ENCODE measurements at places on chromosomes 4 and X.
A peak's percentile ranks its signal among the peaks of the same experiment; 100 is the strongest.

GRCh38 chrX:12986886-12987285, 12.0 kb downstream of the TMSB4X start:
- no peak for DNase-seq

- no peak for DNase-seq
These were observed 2451.8 kb downstream of the PCDH7 start for GRCh38 chr4:33171873-33172525.

DNA sequence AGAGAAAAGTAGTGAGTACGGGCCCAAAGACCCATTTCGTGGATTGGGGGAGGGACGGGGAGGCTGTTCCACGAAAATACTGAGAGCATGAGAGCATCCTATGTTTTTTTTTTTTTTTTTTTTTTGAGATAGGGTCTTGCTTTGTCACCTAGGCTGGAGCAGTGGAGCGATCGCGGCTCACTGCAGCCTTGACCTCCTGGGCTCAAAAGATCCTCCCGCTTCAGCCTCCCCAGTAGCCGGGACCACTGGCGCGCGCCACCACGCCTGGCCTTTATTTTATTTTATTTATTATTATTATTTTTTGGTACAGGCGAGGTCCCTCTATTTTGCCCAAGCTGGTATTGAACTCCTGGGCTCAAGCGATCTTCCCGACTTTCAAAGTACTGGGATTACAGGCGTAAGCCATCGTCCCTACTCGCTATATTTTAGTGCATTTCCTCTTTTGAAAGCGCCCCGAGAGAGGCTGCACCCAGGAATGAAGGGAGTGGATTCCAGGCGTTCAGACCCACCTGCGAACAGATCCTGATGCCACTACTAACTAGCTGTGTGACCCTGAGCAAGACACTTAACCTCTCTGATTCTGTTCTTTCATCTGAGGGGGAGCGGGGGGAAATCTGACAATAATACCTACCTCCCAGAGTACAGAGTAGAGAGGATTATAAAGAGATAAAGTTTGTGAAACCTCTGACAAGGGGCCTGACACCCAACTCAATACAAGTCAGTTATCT, 5.4 kb upstream of the MSX1 start:
- DNase-seq, result no peak

DNA sequence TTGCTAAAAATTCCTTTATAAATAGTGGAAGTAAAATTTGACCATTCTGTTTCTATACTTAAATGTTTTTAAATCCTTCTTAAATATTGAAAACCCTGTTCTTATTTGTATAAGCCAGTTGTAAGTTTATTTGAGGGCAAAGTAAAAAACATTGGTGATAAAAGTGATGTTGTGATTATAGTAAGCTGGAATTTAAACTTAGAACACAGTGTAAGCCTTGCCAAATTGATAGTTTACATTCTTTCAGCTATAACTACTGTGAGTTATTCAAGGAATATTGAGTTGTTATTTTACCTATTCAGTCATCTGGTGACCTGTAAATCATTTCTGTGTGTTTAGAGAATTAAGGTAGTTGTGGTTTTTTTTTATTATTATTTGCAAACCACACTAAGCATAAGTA, 9.6 kb downstream of the YY2 start:
- no peak for DNase-seq

GRCh38 chr4:85153221-85153620, 186.7 kb upstream of the WDFY3 start:
- DNase-seq, result no peak

GRCh38 chrX:132665676-132666075, 176.8 kb upstream of the MBNL3 start:
- DNase-seq, result no peak

GRCh38 chr4:105345358-105345757, 128.5 kb downstream of the PPA2 start:
- no peak for DNase-seq

DNA sequence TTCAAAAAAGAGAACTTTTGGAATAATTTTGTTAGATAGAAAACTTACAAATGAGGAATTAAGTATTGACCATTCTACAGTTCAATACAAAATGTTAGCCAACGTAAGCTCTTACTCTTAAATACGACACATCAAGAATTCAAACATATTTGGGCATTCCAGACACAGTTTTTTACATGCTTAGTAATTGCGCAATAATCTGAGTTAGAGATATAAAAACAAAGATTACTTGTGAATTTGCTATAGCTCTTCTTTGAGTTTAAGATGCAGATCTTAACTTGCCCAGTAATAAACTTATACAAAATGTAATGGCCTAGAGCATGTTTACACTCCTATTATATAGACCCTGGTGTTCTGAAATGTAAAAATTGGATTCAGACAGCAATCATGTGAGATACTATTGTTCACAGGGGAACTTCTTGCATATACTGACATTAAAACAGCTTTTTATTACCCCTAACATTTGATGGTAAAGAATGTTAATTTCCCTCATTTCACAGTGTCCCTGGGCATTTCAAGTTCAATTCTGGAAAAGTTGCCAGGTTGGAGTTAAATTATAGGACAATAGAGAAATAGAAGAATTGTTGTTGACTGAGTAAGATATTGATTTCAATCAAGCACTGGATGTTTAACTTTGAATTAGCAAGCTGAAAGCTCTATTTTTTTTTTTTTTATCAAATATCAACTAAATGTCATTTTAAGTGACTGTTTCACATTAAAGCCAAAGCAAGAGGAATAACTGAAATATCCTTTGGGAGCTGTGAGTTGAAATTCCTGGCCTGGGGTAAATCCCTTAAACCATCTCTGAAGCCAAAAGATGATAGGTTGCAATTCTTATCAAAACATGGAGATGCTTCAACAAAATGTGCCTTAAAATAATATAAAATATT, 910 bp downstream of the HPGDS start:
- DNase-seq, result no peak

DNA sequence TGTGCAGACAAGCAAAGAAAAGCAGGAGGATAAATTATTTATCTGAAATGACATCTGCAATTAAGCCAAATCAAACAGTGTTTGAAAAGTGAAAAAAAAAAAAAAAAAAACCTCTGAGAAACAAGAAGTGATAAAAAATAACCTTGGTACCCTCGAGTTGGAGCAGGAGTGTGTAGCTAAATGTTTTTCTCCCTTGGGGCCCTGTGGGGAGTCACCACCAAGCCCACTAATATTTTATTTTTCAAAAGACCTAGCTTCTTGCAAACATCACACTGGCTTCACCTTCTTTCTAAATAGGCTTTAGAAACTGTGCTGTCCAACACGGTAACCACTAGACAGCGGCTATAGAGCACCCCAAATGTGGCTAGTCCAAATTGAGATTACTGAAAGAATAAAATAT, 47.7 kb downstream of the SNX25 start:
- DNase-seq, result no peak

DNA sequence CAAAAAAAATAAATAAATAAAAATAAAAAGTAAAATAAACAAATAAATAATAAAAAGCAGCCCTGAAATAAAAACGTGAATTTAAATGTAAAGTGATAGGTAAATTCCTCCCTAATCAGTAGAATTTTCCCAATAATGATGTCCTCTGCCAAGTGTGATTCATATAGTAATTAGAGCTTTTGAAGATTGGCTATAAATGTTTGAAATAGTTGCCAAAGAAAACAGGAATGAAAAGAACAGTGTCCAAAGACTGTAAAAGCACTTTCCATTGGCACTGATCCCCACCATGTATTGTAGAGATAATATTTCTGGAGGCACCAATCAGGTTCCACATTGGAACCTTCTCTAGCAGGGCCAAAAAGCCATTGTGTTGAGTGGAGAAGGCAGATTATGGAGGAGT, 25.9 kb upstream of the SMARCAD1 start:
- no peak for DNase-seq

DNA sequence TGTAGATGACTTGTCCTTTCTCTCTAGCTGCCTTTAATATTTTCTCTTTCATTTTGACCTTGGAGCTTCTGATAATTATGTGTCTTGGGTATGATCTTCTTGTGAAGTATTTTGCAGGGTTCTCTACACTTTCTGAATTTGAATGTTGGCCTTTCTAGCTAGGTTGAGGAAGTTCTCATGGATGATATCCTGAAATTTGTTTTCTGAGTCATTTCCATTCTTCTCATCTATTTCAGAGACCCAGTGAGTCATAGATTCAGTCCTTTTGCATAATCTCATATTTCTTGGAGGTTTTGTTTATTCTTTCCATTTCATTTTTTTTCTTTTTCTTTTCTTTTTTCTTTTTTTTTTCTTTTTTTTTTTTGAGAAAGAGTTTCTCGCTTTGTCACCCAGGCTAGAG, 585.7 kb upstream of the PABPC4L start:
- DNase-seq, result no peak

- no peak for DNase-seq
These were observed 64.5 kb upstream of the WDR1 start for GRCh38 chr4:10180927-10181744.

DNA sequence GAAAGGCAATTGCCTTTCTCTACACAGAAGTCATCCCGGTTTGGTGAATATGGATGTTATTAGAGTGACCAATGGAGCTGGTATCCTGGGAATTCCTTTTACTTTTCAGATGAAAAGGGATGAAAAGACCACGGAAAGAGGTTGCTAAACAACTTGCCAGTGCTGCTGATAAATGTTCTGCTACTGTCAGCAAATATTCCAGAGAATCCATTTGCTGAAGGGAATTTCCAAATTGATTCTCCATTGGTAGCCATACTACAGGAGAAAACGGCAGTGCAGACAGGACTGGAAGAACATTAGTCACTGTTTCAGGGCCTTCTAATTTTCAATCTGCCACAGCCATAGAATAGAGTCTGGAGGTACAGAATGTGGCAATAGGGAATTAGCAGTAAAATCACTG, 451.5 kb downstream of the PCDH11X start:
- no peak for DNase-seq

GRCh38 chr4:149347139-149347538, 468.5 kb downstream of the IQCM start:
- no peak for DNase-seq

GRCh38 chrX:24577091-24577490, 70.1 kb downstream of the PCYT1B start:
- DNase-seq, result no peak

DNA sequence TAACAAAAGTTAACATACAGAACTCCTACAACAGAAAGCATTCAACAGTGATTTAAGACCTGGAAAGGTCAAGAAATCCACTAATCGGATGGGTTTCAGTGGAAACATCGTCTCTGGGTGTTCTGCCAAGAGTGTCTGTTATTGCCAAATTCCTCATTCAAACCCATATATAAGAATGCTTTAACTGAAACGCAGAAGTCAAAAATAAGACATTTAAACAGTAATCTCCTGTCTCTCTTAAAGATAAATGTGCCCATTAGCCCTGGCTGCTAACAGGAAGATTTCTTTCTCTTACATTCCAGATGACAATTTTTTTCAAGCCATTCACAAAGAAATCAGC, 31.5 kb downstream of the DCTD start:
- DNase-seq, result no peak

DNA sequence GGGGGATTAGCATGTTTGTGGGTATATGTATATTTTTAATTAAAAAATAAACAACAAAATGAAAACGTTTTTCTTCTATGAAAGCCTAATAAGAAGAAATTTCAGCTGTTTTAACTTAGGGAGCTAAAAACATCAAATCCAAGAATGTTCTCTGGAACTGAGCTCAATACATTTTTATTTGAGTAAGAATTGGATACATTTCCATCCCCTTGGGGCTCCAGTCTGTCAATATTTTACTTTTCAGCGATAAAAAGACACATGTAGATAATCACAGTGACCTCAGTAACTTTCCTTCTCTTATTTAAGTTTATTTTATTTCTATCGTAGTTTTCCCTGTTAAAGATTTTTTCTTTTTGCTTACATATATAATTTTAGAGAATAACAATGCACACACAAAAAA, 59.3 kb downstream of the ELOVL6 start:
- no peak for DNase-seq

DNA sequence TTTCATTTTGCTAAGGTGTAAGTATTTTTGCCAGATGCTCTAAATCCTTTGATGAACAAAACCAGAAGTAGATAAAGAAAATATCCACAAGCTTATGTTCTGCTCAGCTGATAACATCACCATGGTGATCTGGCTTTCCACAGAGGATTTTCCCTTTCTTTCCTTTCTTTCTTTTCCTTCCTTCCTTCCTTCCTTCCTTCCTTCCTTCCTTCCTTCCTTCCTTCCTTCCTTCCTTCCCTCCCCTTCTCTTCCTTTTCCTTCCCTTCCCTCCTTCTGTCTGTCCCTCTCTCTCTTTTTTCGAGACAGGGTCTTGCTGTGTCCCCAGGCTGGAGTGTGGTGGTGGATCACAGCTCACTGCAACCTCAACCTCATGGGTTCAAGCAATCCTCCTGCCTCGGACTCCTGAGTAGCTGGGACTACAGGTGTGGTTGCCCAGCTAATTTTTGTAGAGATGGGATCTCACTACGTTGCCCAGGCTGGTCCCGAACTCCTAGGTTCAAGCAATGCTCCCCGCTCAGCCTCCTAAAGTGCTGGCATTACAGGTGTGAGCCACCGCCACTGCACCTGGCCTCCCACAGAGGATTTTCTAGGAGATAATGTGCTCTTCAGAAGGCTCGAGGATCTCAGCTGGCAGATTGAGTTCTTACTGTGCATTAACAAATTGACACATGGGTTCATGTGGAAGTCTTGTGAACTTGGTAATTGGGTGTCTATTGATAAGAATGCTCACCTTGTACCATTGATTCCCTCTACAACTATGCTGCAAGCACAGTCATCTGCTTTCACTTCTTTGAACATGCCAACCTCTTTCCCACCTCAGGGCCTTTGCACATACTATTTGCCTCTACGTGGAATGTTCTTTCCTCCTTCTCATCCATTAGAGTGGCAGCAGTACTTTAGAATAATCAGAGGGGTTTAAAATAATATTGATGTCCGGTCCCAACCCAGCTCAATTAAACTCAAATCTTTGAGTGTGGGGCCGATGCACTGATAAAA, 1.4 kb upstream of the RHOH start:
- DNase-seq, result no peak

DNA sequence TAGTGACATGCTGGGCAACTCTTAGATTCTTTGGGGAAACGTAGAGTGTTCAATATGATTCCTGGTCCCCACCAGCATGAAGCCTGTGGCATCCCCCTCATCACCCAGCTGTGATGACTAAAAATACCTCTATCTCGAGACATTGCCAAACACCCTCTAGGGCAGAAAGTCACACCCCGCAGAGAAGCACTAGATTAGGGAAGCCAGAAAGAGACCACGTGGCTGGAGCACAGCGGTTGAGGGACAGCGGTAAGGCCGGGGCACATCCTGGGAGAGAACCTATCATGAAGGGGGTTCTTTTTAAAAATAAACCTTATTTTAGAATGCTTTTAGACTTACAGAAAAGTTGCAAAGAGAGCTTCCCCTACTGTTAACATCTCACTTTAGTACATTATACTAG, 11.0 kb downstream of the FAT1 start:
- no peak for DNase-seq

GRCh38 chrX:140050906-140051305, 85.6 kb upstream of the CXorf66 start:
- DNase-seq, result peak; percentile 3

- DNase-seq, result peak; percentile 77
These were observed at the start of gene AADAT for GRCh38 chr4:170089668-170090351. TSS of gene AADAT (minus strand) at chr4:170089956. CDS start at chr4:170089690, 266 bp downstream.

DNA sequence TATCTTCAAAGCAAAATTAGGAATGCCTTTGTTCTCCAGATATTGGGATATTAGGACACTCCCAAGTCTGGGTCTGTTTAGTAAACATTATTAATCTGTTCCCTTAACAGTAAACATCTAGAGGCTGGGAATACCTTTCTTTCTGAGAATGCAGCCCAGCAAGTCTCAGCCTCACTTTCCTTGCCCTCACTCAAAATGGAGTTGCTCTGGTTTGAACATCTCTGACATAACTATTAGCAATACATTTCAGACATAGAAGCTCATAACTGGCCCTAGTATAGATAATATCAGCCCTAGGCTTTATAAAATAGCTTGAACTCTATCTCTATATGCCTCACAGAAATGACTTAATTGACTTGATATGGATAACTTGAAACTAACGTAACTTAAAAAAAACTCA, 299.8 kb downstream of the SPATA18 start:
- no peak for DNase-seq

Data from SW480 (cell line).